ENCODE measurements at places on chromosomes 12 and 14. TPM values are rescaled to one million over a fixed set of nuclear protein-coding genes. Genes with fewer than 3 reads are reported as not detected.

The PMCH gene
- not detected for total RNA-seq

The CELA1 gene
- not detected for total RNA-seq

The TPH2 gene
- total RNA-seq: not detected

The L2HGDH gene
- 11.3 TPM for total RNA-seq

The AMIGO2 gene
- total RNA-seq: 2.3 TPM

The CMKLR1 gene
- 5.7 TPM for total RNA-seq

The RPGRIP1 gene
- 0.30 TPM for total RNA-seq

The TTC9 gene
- 1.9 TPM for total RNA-seq

All from left ventricle myocardium inferior (tissue), 1 donor.